Foreskin fibroblast (primary cell): ENCODE measurements at places on chromosomes 1 and 21.

DNA sequence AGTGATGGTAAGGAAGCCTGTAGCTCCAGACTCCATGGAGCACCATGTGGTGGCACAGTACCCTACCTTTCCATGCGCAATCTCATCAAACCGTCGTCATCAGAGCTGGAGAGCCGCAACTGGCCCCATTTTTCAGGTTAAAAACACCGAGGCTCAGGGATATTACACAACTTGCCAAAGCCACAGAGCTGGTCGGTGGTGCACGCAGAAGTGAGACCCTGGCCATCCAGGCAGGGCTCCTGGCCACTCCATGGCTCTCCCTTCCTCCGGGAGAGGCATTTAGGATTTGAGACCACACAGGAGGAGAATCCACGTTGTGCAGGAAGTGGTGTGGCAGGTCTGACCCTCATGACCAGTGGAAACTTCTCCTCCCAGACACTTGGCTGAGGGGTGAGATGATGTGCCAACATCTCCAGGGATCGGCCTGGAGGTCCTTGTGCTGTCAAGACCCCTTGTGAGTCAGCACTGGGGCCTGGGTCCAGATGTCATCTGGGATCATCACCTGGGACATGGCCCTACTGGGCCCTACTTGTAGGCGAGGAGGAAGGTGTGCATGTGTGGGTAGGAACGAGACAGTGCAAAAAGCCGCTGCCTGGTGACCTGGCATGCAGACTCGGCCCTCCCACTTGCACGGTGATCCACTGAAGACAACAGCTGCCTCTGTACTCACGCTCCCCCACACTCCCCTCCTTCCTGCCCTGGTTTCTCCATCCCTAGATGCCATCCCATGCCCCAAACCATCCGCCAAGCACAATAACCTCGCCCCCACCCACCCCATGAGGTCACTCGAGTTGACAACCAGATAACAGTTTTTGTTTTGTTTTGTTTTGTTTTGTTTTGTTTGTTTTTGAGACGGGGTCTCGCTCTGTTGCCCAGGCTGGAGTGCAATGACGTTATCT, 10.4 kb downstream of the TFF3 start:
- no peak for DNase-seq

DNA sequence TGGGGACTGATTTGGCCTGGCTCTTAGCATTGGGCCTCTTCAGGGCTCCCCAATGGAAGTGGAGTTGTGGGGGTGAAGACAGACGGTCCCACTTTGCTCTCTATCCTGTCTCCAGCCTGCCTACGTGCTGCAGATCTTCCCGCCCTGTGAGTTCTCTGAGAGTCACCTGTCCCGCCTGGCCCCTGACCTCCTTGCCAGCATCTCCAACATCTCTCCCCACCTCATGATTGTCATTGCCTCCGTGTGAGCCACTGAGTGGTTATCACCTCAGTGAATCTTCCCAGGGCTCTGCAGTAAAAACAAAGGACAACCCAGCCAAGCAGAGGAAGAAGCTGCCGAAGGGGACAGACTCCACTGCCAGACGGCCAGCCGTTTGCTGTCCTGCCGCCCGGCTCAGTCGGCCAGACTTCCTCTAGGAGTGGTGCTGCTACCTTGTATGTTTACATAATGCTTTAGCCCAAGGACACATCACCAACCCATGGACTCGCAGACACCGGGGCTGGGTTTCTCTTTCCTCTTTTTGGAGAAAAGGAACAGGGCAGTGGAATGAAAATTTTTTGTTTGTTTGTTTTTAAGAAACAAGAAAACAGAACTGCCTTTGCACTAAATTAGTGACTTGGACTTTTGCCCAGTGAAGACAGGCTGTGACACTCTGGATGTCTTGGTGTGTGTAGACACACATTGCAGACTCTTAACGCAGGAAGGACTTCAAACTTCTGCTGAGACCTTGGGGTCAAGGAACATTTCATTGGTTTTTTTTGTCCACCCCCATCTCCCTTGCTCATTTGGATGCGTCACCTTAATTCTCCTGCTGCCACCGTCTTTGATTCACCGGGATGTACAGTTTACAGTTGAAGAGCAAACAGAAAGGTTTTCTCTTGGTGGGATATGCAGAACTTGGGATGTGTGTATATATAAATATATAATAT, 36.5 kb downstream of the ZBTB17 start:
- no peak for DNase-seq

GRCh38 chr1:168482106-168482505, 61.7 kb downstream of the XCL2 start:
- peak; percentile 38 for DNase-seq

GRCh38 chr1:156458181-156458503, 42.4 kb downstream of the MEF2D start:
- peak; percentile 64 for DNase-seq

DNA sequence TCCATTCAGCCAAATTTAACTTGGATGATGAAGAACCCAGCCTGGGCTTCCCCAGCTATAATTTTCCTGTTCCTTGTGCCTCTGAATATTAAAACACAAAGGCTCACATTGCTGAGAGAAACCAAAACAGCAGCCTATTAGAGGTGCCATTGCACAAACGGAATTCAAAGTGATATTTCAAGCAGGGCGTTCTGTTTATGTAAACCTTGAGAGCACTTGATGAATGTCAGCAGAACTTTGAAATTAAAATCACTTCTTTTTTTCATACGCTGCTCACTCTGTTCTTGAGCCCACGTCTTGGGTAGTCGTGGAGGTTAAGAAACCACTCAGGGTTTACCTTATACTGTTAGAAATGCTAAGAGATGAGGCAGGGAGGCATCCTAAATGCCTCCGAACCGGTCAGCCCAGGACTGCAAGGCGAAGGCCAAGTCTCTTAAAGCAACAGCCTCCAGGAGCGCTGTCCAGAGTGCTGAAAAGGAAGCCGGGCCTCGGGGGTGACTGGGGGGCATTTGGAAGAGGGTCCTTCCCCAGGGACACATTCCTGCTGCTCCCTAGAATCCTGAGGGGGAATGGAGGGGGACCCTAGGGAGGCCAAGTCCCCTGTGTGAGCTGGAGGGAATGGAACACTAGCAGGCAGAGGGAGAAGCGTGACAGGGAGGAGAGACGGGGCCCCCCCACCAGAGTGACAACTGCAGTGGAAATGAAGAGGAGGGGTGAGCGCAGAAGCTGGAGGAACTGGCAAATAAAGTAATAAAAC, 154.8 kb upstream of the VAMP3 start:
- peak; percentile 5 for DNase-seq

DNA sequence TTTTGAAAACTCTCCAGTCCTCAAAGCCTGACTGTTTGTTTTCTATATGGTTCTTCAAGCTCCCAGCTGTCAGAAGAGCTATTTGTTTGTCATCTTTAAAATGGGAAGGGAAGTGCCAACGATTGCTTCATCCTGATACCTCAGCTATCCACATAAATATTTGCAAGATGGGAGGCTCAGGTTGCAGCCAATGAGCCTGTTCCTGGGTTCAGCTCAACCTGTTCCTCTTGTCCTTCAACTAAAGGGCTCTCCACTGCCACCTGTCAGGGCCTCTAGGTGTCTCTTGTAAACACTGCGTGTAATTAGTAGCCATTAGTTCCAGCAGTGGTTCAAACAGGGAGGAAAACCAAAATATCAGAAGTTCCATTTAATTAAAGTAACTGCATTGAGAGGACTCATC, 445.1 kb downstream of the AJAP1 start:
- DNase-seq: no peak

- no peak for DNase-seq
Observed at GRCh38 chr1:182630586-182630985, 26.4 kb upstream of the RGS16 start.

DNA sequence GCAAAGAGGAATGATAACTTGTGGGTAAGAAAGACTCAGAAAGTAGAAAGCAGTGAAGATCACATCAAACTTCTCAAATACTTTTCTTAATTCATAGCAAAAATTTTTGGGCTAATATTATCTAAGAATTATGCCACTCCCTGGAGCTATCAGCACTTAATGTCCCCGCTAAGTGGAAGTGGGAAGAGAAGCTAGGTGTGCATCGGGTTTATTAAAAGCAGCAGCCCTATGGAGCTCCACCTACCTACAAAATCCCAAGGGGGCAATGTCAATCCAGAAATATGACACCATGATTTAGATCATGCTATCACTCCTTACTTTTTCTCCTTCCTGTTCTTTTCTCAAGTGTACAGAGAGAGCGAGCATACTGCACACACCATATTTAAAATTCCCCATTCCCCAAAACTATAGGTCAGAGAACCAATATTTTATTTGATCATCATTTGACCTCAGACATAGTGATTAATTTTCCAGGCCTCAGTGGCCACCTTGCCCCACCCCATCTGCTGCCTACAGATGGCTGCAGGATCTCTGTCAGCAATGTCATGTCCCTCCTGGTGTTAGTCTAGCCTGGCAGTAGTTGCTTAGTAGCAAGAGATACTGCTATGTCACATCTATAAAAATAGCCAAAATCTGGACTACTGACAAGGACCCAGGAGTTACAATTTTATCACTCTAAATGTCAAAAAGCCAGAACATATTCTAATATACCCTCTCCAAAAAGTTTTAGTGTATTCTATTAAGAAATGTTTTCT, 66.6 kb downstream of the MAP3K21 start:
- no peak for DNase-seq

DNA sequence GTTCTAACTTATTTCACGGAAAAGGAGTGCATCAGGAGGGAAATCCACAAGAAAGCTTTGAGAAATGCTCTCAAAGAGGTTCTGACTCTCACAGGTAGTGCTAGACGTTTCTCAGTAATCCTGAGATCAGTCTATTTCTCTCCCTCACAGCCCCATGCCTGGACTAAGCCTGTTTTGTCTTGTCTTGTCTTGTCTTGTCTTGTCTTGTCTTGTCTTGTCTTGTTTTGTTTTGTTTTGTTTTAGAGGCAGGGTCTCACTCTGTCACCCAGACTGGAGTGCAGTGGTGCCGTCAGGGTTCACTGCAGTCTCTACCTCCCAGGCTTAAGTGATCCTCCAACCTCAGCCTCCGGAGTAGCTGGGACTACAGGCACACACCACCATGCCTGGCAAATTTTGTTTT, 133.3 kb upstream of the SGIP1 start:
- no peak for DNase-seq

GRCh38 chr1:27142464-27142863, 12.5 kb downstream of the SLC9A1 start:
- DNase-seq: no peak

GRCh38 chr1:240663169-240663879, 51.4 kb upstream of the GREM2 start:
- peak; percentile 36 for DNase-seq
